Uterus (tissue), 4 donors: ENCODE measurements at places on chromosomes 2 and 18. TPM values are rescaled to one million over a fixed set of nuclear protein-coding genes. Genes with fewer than 3 reads are reported as not detected.

Gene GBX2
- not detected for total RNA-seq

Gene NMUR1
- not detected for total RNA-seq

Gene CKAP2L
- not detected for total RNA-seq

Gene ADCYAP1
- total RNA-seq: 0.49 TPM

Gene MAP3K19
- total RNA-seq: 2.1 TPM

Gene GNAL
- total RNA-seq: 16.1 TPM

Gene PPIG
- total RNA-seq: 24.3 TPM

Gene NDC80
- 21.2 TPM for total RNA-seq

Gene RAB17
- 0.26 TPM for total RNA-seq

Gene SPATA3
- not detected for total RNA-seq

Gene LAMA1
- 2.3 TPM for total RNA-seq

Gene HTR2B
- 8.6 TPM for total RNA-seq

Gene RAPH1
- total RNA-seq: 49.5 TPM

Gene AFF3
- total RNA-seq: 44.5 TPM

Gene SERPINB10
- not detected for total RNA-seq

Gene MROH2A
- not detected for total RNA-seq

Gene ARHGEF33
- 2.3 TPM for total RNA-seq

Gene KIDINS220
- total RNA-seq: 185 TPM

Gene MYL1
- 0.88 TPM for total RNA-seq

Gene SGPP2
- under 0.01 TPM for total RNA-seq

Gene RGPD4
- total RNA-seq: 0.34 TPM

Gene REG3A
- not detected for total RNA-seq

Gene ACMSD
- total RNA-seq: not detected

Gene ANKRD29
- total RNA-seq: 17.6 TPM

Gene PDE11A
- 0.85 TPM for total RNA-seq

Gene IHH
- not detected for total RNA-seq

Gene ORC4
- 97.3 TPM for total RNA-seq

Gene SANBR
- 6.1 TPM for total RNA-seq

Gene PAX3
- total RNA-seq: not detected

Gene CNTNAP5
- total RNA-seq: 1.4 TPM

Gene COA5
- total RNA-seq: 76.5 TPM

Gene MRPL30
- total RNA-seq: 47.7 TPM

Gene ALPP
- not detected for total RNA-seq

Gene C2orf80
- total RNA-seq: not detected

Gene NEU2
- not detected for total RNA-seq

Gene CD8B2
- 0.07 TPM for total RNA-seq

Gene PIEZO2
- total RNA-seq: 4.1 TPM
